Fibroblast of pulmonary artery (primary cell): ENCODE measurements at places on chromosomes 7 and 10.

GRCh38 chr10:1669433-1669832 is 67.9 kb downstream of the ADARB2 start:
- DNase-seq = no peak

DNA sequence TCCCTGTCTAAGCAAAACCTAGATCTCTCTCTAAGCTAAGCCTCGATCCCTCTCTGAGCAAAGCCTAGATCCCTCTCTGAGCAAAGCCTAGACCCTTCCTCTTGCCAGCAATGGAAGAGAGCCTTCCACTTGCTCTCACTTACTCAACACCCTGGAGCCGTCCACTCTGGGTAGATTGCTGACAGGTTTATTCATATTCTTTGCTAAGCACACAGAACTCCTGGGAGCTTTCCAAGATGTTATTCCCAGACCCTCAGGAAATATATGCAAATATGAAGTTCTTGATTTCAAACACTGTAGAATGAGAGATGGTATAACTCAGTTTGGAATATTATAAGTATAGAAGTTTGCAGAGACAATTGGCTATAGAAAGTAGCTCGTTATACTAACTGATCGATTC is 503.8 kb upstream of the CELF2 start:
- DNase-seq = no peak

DNA sequence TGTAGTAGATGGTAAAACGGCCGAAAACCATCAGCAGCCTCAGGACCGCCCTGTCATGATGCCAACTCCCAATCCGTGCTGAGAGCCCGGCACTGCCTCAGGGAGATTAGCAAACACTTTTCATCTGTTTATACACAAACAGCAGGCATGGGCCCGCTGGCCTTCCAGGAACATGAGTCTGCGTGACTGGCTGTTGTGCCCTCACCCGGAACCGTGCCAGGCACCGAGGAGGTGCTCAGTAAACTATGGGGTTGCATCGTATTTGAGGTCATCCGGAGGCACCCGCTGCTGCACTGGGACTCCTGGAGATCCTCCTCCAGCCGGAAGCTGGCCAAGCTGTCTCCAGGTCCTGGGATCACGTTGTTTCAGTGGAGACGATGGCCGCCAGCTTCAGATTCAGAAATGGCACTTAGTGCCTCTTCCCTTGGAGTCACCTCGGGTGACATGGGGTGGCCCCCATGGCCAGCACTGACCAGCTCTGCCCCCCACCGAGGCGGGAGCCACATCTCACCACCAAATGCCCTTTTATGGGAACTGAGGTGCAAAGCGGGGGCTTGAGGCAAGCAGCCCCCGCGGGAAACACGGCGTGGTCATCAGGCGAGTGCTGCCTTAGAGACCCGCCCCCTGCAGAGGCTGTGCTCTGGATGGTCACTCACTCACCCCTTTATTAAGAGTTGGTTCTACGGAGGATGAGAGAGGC is 585.9 kb downstream of the PTPRN2 start:
- no peak for DNase-seq

DNA sequence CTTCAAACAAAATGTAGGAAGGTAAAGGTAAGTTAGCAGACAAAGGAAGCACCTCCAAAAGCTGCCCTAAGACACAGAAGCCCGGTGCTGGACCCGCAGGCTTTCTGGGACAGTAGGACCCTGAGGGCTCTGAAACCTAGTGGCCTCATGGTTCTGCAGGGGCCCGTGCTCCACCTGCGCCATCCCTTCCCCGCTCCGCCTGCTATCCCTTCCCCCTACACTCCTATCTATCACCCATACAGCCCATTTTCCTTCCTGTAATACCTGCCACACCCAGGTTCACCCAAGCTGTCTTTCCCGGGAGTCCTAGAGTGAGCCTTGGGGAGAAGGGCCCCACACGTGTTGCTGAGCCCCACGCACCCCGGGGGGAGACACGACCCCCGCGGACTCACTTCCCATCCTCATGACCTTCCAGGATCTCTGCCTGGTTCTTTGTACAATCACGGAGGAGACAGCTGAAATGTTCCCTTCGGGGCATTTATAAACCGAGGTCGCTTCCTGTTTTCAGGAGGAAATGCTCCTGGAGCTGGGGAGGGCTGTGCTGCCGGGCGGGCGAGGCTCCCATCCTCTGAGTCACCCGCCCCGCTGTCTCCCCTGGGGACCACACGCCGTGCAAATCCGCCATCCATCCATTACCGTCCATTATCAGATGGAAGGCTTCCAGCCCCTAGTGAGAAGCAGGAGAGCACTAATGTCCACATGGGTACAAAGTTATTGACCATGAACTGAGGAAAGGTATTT is 251.7 kb upstream of the PITRM1 start:
- DNase-seq = peak; percentile 72

- no peak for DNase-seq
Observed at GRCh38 chr7:135238112-135238744, 4.6 kb downstream of the STRA8 start.

GRCh38 chr7:35734001-35734483 is 39.1 kb upstream of the HERPUD2 start:
- no peak for DNase-seq

DNA sequence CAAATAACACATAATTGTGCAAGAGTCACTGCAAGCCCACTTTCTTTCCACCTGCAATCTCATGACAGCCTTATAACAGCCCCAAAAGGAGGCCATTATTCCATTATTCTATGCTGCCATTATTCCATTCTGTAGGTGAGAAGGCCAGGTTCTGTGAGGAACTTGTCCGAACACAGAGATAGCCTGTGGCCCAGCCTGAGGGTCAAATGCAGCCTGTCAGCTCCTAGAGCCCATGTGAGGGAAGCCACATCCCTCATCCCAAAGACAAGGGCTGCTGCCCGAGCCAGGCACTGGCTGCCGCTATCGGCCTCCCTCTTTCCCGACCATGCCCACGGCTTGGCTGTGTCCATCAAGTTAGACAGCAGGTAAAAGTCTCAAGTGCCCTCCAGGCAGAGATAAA is 24.1 kb upstream of the C10orf71 start:
- DNase-seq = no peak

DNA sequence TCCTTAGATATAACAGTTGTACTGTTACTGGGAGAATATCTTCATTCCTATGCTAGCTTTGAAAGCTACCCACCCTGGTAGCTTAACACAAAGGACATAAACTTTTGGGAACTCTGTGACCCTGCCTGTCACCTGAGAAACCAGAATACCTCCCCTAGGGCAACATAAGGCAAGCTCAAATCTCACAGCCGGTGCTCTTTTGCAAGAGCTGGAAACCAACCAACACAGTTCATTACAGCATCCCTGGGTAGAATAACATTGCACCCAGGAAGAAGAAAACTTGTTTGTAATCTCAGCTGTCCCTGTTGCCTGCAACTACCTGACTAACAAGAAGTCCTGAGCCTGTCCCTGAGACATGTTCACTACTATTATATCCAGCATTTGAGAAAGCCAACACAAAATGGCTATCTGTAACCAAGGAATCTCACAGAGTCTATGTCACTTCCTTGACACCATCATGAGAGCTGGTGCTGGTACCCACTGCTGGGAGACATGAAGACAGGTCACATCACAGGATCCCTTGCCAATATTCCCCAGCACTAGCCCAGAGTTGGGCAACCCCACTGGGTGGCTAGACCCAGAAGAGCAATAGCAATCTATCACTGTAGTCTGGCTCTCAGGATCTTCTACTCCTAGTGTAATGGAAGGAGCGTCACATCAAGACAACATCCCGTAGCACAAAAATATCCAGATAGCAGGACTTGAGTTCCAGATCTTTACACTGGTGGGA is 31.3 kb downstream of the AKR1C3 start:
- DNase-seq = peak; percentile 4

DNA sequence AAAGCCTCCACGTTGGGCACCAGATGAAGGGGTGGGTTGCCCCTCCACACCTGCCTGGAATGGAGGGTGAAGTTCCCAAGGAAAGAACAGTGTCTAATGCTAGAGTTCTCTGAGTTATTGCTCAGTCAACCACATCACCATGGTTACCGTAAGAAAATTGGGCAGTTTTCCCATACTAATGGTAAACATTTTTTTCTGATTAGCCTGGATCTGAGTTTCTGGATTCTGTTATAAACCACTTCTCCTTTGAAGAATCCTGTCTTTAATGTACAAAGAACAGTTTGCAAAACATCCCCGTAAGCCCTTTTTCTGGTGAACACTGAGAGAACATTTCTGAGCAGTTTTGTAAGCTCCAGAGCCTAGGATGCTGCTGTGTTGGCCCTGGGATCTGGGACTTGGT is 45.5 kb downstream of the ABCC2 start:
- peak; percentile 35 for DNase-seq

DNA sequence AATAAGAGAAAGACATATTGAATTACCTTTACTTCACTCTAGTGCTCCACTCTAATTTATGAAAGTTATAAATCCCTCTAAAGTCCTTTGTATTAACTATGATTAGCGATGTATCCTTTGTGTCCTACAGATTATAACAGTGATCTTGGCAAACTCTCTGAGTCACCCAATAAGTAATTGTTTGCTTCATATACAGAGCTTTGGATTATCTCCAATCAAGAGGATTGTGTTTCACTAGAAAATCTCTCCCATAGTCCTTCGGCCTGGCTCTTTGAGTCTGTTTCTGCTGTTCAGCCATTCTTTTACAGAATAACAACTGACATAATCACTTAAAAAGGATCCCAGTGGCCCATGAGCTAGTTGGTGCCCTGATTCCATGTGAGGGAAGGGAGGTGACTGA is 9.5 kb downstream of the LMOD2 start:
- no peak for DNase-seq

DNA sequence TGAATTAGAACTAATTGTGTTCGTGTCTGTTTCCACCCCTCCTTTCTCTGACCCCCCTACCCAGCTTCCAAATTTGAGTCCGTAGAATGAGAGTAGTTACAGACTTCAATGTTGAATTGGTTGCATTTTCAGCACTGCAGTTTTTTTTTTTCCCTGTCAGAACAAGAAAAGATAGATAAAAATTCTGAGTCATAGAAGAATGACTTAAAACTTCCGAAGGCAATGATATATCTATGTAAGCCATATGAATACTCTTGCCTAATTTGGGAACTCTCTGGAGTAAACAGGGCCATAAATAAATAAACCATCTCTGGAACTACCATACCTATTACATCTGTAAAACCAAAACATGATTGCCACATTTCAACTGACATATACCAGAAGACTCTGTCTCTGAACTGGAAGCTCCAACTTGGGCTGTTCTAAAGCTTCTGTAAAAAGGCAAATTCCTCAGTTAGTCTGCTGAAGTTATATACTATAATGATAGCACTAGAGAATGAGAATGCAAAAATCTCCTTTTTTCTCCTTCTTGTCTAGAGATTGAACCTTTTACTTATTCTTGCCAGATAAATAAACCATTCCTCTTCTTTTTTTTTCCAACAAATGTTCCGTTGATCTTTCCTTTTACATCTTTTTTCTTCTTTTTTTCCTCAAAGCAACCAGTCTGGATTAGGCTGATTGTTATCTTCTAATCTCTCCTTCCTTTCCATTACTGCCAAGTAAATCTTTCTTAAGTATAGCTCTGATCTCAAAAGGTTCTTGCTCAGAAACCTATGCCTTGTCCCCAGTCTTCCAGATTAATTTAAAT is 23.5 kb downstream of the VCL start:
- peak; percentile 91 for DNase-seq

- no peak for DNase-seq
Observed at GRCh38 chr10:97363071-97363470, 28.5 kb upstream of the FRAT2 start.

- no peak for DNase-seq
Observed at GRCh38 chr10:128868481-128868880, 598.6 kb upstream of the MGMT start.

DNA sequence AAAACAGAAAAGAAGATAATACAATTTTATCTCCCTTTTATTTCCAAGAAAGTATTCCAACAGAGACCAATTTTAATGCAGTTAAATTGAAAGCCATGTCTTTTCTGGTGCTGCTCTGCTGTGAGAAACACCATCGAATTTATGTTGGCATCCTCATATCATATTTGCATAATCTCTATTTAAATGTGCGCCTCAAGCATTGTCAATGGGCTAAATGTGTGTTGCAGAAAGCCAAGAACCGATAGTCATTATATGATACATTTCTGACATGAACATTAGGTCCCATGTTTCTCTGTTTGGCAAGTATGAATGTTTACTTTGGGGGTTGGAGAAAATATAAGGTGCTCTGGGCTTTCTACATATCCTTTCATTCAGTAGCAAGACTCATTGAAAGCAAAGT is 1023.5 kb upstream of the CELF2 start:
- no peak for DNase-seq

- DNase-seq = no peak
Observed at GRCh38 chr10:47372726-47373125, 11.4 kb downstream of the ZNF488 start.

GRCh38 chr7:20831451-20831850 is 44.8 kb upstream of the SP8 start:
- no peak for DNase-seq

DNA sequence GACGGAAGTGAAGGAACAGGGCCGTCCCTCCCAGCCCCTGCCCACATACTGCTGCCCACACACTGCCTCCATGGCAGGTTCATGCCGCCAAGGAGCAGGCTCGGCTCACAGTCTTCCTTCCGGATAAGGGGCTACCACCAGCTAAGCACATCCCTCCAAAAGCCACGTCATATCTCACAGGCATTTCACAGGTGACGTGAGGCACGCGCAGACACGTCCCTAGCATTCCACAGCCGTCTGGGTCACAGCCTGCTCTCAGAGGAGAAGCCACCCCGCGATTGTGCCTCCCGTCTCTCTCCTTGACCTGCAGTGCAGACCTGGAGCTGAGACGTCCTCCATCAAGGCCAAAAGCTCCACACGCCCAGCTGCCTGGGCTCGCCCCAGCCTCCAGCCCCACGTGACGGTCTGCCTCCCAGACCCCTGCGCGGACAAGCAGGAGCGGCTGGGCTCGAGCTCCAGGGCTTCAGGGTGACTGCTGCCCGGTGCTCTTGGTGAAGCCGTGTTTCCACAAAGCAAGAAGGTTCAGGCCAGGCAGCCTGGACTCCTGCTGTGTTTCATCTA is 114.0 kb downstream of the MAD1L1 start:
- DNase-seq = no peak

DNA sequence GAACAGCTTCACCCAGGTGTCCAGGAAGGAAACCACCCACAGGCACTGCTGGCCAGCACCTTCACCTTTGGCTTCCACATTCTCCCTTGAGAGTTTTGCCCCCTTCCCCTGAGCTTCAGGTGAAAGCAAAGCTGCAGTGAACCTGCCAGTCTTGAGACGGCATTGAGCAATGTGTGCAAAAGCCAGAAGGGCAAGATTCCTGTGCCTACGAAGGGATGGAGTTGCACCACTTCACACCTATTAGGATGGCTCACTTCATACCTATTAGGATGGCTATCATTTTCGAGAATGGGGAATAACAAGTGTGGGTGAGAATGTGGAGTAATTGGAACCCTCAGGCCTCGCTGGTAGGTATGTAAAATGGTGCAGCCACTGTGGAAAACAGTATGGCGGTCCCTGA is 7.2 kb downstream of the HABP2 start:
- DNase-seq = no peak
